Femur (tissue), 1 donor: ENCODE measurements at places on chromosomes 16 and 17.
A peak's percentile ranks its signal among the peaks of the same experiment; 100 is the strongest.

- no peak for DNase-seq
Measured at GRCh38 chr17:81221371-81221841, 1.4 kb downstream of the CEP131 start.

GRCh38 chr17:28174352-28175046 is 132.0 kb downstream of the NLK start:
- DNase-seq, result no peak

DNA sequence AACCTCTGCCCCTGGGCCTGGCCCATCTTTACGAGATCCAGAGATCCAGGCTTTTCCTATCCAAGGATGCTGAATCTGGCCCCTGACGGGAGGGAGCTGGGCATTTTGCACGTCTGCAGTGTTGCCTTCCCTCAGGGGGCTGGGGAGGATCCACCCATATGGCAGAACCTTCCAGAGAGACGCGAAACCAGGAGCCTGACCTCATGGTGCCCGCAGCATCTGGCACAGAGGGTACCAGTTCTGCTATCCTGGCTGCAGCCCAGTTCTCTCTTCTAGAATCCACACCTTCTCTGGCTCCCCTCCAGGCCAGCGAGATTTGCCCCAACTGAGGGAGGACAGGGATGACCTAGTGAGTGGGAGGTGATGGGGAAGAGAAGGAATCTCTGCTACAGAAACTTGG is 20.5 kb upstream of the ZNF652 start:
- DNase-seq, result no peak

DNA sequence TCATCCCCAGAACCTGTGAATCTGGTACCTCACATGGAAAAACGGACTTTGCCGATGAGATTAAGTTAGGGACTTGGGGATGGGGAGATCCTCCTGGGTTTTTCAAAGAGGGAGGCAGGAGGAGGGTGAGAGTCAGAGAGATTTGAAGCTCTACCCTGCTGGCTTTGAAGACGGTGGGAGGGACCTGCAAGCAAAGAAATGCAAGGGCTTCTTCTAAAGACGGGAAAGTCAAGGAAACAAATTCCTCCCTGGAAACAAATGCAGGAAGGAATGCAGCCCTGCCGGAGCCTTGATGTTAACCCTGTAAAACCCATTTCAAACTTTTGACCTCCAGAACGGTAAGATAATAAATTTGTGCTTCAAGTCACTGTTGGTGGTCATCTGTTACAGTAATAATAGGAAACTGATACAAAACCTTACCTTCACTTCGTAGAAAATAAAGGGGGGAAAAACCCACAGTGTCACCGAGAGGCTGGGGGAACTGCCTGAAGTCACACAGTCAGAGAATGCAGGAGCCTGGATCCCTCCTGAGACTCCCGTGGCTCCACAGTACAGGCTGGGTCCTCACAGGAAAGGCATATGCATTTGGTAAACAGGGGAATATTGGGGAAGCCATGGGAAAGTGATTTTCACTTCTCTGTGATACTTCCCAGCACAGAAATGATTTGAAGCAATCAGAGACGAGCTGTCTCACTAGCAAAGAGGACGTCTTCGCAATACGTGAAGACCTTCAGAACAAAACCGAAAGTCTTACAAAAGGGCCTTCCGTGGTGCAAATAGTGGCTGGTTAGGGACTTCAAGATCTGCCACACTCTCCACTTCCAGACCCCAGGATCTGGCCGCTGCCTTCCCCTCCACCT is 58.9 kb upstream of the CLEC3A start:
- no peak for DNase-seq

DNA sequence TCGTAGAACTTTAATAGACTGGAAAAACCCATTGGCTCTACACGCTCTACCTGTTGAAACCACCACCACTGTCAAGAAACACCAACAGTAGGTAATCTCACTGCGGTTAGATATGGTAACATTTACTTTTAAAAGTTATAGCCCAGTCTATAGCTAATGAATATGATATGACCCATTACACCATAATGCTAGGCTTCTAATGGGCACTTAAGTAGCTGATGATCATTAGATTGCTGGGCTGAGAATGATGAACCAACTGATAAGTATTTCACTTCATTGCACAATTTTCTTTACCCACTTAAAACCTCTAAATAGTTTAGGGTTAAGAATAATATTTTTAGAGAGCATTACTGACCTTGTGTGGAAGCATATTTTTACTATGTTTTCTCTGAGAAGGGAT is 788.9 kb upstream of the CA10 start:
- DNase-seq, result no peak

DNA sequence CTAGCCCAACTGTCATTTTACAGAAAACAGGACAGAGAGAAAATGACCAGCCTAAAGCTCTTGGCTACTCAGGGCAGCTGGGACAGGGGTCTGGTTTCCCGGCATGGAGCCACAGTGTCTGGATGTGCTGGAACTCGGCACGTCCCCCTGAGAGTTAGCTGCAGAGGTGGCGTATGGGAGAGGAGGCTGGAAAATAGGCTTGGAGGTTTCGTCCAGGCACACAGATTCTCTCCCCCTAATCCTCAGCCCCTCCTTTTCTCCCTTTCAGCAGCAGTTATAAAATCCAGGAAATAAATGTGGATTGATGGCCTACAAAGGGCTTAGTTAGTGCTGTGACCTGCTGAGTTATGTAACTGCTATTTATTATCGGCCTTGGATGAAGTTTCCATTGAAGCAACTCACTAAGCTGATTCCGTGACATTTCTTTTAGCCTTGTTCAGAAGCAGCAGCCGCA is 89.5 kb upstream of the TOB1 start:
- no peak for DNase-seq

GRCh38 chr17:4950746-4951204 is at the start of gene ENO3:
TSS of gene ENO3 (plus strand) at chr17:4951119. CDS start at chr17:4951830, 711 bp downstream.
- peak; percentile 72 for DNase-seq

- no peak for DNase-seq
Measured at GRCh38 chr16:89847940-89848297, 19.6 kb downstream of the SPIRE2 start.

GRCh38 chr16:57534337-57534880 is 2.0 kb downstream of the CCDC102A start:
- peak; percentile 13 for DNase-seq

- DNase-seq, result no peak
Measured at GRCh38 chr16:9351841-9352434, 260.5 kb downstream of the HAPSTR1 start.

DNA sequence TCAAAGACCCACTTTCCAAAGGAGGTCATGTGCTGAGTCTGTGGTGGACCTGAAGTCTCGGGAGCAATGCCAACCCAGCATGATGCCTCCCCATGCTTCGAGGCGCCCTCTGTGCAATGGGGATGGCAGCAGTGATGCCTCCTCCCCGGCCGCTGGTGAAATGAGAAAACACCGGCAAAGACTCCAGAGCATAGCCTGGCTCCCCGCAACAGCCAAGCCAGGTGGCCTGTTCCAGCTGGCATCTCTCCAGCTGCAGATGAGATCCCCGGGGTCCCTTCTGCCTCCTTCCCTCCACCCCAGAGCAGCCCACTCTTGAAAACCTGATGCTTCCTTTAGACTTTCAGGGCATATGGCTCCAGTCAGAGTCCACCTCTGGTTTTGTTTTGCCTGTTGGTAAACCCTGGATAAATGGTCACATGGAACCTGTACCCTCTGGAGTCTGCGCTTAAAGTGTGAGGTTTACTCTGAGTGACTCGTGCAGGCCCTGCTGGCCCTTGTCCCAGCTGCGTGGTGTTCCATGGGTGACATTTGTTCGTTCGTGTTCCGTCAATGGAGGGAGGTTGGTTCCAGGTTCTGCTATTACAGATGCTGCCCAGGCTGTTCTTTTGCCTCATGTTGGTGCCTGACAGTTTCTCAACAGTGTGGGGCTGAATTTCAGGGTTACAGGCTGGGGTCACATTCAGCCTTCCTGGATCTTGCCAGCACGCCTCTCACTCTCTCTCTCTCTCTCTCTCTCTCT is 181.8 kb upstream of the CIBAR2 start:
- DNase-seq, result no peak

- no peak for DNase-seq
Measured at GRCh38 chr17:74960570-74961342, 11.8 kb downstream of the HID1 start.

GRCh38 chr17:58311429-58311894 is 17.1 kb downstream of the TSPOAP1 start:
- peak; percentile 16 for DNase-seq

GRCh38 chr17:77379832-77380231 is 239.1 kb downstream of the SEC14L1 start:
- DNase-seq, result no peak

- no peak for DNase-seq
Measured at GRCh38 chr17:69018687-69019086, 42.0 kb downstream of the ABCA9 start.
